ENCODE measurements at places on chromosomes 5 and 9. TPM values are rescaled to one million over a fixed set of nuclear protein-coding genes. Genes with fewer than 3 reads are reported as not detected.

DNA sequence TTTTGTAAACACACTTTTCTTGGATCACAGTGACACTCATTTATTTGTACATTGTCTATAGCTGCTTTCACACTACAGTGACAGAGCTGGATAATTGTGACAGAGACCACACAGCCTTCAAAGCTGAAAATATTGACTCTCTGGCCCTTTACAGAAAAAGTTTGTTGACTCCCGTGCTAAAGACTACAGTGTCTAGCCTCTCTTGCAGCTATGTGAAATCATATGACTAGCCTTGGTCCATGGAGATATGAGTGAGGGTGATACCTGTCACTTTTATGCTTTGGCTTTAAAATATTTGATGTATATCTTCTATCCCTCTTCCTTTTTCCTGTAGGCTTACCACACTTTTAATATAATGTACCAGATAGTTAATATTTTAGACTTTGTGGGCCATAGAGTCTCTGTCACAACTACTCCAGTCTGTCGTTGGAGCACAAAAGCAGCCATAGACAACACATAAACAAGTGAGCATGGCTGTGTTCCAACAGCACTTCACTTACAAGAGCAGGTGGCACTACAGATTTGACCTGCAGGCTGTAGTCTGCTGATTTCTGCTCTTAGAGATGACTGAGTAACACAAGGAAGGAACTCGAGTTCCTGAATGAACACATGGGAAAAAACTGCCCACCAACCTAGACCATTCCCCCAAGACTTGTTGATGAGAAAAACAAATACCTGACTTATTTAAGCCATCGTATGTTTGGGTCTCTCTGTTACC lies 73.5 kb upstream of the ANKRD55 start:
- no peaks in the 10 kb centered on the region for H3K27me3 ChIP-seq
- H3K4me1 ChIP-seq = no peaks in the 10 kb centered on the region
- DNase-seq = no peak
- no peaks in the 10 kb centered on the region for H3K36me3 ChIP-seq
- H3K4me3 ChIP-seq = no peak overlapping the region

GRCh38 chr9:87635656-87636501 lies 90.0 kb upstream of the CTSL start:
- peaks cover 25% of the 10 kb centered on the region for H3K4me1 ChIP-seq
- DNase-seq = no peak

- H3K36me3 ChIP-seq = no peaks in the 10 kb centered on the region
- DNase-seq = no peak
- no peak overlapping the region for H3K4me3 ChIP-seq
- H3K4me1 ChIP-seq = no peaks in the 10 kb centered on the region
- H3K27ac ChIP-seq = no peak overlapping the region
These were observed 705.6 kb downstream of the SEMA5A start for GRCh38 chr5:8840237-8840636.

Gene CANX
- 609 TPM for total RNA-seq

DNA sequence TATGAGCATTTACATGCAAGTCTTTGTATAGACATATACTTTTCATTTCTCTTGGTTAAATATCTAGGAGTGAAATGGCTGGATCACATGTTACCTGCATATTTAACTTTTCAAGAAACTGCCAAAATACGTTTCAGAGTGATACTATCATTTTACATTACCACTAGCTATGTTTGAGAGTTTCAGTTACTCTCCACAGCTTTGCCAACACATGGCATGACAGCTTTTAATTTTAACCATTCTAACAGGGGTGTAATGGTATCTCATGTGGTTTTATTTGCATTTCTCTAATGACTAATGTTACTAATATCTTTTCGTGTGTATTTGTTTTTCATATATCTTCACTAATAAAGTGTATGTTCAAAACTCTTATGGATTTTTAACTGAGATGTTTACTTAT lies 99.8 kb downstream of the DTWD2 start:
- H3K4me1 ChIP-seq = peaks cover 8% of the 10 kb centered on the region

DNA sequence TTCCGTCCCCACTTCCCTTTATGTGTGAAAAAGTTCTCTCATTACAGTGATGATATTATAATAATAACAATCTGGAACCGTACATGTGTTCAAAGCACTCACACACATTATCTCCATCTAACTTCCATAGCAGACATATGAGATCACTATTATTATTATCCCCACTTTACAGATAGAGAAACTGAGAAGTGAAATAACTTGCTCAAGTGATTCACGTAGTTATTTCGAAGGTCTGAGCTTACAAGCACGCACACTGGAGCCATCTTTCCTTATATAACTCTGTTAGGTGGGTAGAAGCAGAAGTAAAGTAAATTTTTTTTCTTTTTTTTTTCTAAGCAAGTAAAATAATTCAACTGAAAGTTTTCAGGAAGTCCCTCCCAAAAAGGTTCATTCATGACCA lies 62.9 kb upstream of the PTGER4 start:
- no peaks in the 10 kb centered on the region for H3K4me1 ChIP-seq
- DNase-seq = no peak
- H3K27ac ChIP-seq = no peak overlapping the region
- H3K36me3 ChIP-seq = no peaks in the 10 kb centered on the region
- H3K27me3 ChIP-seq = no peaks in the 10 kb centered on the region

GRCh38 chr9:117835798-117836197 lies 131.6 kb downstream of the TLR4 start:
- no peak overlapping the region for H3K27ac ChIP-seq
- no peaks in the 10 kb centered on the region for H3K4me1 ChIP-seq
- no peak for DNase-seq
- no peaks in the 10 kb centered on the region for H3K36me3 ChIP-seq
- H3K4me3 ChIP-seq = no peak overlapping the region
- H3K27me3 ChIP-seq = peaks cover 27% of the 10 kb centered on the region

Measured in A673 (cell line).